ENCODE measurements at places on chromosomes 3 and 15. TPM values are rescaled to one million over a fixed set of nuclear protein-coding genes. Genes with fewer than 3 reads are reported as not detected.

- no peak for DNase-seq
Measured at GRCh38 chr3:123328851-123329635, 119.8 kb downstream of the ADCY5 start.

The PP2D1 gene
- not detected for total RNA-seq

DNA sequence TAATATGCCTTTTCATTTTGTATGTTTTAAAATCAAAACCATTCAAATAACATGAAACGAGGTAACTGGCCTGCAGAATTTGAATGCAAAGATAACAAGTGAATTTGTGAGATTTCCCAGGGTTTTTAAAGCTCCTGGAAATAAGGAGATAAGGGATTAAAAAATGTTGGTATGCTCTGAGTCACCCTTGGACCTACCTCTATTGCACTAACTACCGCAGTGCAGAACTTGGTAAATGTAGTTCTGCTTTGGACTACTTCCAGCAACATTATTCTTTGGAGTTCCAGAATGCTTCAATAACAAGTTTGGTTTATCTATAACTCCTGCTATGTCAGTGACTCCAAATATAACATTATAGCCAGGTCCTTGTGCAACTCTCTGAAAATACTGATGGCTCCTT, 201.7 kb downstream of the GAP43 start:
- no peak for DNase-seq

GRCh38 chr3:167361948-167362347, 18.1 kb downstream of the ZBBX start:
- no peak for DNase-seq

GRCh38 chr3:141391298-141391990, 23.1 kb downstream of the ZBTB38 start:
- DNase-seq: no peak

The SMCO1 gene
- total RNA-seq: 0.79 TPM

DNA sequence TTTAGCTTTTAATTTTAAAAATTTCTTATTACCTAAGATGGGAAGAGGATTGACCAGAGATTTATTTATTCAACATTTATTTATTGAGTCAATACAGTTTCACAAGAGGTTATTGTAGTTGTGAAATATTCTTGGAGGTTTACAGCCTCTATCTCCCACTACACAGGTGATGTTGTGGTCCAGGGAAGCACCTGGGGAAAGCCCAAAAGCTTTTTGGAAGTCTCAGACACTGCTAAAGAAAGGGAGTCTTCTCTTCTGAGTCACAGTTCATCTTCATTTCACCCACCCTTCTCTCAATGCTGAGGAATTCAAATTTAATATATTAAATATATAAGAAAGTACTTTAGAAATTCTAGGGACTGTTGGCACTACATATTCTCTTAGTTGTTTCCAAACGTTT, 41.8 kb downstream of the SERPINI1 start:
- no peak for DNase-seq

Measured in skin of body (tissue), 3 donors.